Fibroblast of skin of back (primary cell): ENCODE measurements at places on chromosomes 12 and 14.

DNA sequence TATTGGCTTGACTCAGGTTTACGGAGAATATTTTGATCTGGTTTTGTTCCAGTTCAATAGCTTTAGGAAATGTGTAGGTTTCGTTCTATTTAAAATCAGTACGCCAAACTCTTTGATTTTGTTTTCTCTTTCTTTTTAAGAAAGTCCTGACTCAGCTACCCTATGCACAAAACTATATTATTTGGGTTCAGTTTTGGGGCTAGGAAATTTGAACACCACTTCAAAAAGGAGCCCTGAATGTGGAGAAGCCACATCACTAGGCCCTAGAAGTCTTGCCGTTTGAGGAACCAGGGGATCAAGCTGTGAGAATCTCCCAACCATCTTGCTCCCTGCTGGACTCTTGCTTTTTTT, 168.2 kb upstream of the BCL2L14 start:
- no peak for DNase-seq

DNA sequence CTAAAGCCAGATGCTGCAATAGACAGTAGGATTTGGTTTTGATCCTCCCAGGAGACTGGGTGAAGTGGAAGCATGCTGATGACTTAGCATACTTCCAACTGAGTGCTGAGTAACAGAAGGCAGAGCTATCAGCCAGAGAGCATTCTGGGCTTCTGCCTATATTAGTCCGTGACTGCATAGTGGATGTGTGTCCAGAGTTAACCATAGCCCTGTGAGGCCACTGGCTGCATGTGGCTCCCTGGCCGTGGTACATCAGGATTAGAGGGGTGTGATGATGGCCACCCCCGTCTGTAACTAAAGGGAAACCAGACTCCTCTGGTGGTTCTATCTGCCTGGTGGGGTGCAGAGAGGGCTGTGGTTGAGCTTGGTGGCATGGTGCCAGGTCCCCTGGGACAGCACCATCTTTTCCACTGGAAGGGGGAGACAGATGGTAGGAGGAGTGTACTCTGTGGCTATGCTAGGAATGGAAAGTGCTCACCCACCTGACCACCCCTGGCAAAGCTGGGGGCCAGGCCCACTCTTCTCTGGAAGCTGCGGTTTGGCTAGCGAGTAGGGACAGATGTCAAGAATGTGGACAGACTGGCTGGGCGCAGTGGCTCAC, 27.4 kb downstream of the ABCD4 start:
- peak; percentile 86 for DNase-seq

GRCh38 chr14:31200702-31200990, 6.9 kb downstream of the HECTD1 start:
- DNase-seq, result no peak

GRCh38 chr14:32561520-32561919, 232.4 kb downstream of the AKAP6 start:
- DNase-seq, result peak; percentile 92

GRCh38 chr12:93954166-93955112, 193.9 kb upstream of the PLXNC1 start:
- peak; percentile 53 for DNase-seq

DNA sequence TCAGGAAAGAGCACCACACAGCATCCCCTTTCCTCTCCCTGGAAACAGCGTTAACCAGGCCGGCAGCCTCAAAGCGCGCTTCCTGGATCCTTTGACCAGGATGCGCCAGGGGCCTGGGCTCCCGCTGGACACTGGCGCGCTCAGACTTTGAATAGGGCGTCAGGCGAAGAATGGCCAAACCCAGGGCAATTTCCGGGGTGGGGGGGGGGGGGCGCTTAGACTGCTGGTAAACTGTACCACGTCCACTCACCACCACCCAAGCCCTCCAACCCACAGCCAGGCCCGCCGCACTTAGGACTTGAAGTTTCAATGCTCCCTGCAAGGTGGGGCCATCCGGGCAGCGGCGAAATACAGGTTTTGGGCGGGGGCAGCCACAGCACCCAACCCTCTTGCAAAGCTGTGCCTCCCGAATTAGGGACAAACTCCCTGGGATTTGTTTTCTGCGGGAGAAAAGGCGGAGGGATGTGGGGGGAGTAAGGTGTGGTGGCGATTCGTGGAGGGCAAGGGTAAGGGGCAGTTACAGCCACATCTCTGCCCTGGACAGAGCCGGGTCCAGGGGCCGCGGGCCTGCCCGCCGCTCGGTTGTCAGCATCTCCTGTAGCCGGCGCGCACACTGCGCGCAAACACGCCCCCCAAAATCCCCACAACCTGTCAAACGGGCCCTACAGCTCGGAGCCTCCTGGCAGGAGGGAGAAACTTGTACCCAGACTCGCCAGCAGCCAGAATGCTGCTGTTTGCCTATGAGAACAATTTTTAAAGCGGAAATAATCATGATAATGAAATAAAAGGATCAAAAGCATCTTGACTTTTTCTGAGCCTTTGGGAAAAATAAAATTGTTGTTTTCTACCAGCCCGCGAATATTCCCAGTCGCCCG, 958 bp downstream of the RTN1 start:
- no peak for DNase-seq

- DNase-seq, result no peak
Observed at GRCh38 chr14:89912221-89912620, 42.3 kb downstream of the EFCAB11 start.

GRCh38 chr12:501722-502447, 42.1 kb downstream of the B4GALNT3 start:
- no peak for DNase-seq

DNA sequence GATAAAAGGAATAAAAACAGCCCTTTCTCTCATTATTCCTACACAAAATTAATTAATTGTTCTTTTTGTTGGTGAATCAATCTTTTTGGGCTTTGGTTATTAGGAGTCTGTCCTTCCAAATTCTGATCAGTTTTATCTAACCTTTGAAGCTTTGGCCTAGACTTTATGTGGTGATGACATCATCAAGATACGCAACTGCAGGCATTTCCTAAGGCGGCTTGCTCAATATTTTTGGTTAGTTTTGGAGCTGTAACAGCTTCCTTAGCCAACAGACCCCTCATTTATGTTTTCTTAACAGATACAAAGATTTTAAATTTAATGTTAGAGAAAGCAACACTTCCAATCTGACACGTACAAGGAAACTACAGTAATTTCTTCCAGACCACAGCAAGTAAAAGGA, 87.8 kb upstream of the PDE3A start:
- peak; percentile 24 for DNase-seq

- no peak for DNase-seq
Observed at GRCh38 chr14:68796418-68797101, 3.7 kb upstream of the ZFP36L1 start.

DNA sequence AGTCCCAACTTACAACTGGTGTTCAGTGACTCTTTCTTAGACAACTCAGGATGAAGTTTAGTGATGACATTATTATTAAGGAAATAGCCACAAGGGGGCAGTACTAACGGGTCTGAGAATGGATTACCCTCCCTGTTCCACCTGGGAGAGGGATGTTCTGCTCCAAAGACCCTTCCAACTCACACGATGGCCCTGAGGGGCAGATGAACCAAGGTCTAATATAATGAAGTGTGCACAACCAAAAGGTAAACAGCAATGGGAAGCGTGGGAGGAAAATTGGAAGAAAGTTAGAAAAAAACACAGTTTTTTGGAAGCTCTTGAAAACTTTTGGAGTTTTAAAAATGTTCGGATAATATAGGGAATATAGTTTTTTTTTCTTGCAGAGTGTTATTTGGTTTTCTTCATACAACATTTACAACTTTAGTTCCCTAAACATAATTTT, 24.0 kb downstream of the FGF6 start:
- peak; percentile 25 for DNase-seq

GRCh38 chr12:32161058-32161457, 54.4 kb downstream of the BICD1 start:
- no peak for DNase-seq

DNA sequence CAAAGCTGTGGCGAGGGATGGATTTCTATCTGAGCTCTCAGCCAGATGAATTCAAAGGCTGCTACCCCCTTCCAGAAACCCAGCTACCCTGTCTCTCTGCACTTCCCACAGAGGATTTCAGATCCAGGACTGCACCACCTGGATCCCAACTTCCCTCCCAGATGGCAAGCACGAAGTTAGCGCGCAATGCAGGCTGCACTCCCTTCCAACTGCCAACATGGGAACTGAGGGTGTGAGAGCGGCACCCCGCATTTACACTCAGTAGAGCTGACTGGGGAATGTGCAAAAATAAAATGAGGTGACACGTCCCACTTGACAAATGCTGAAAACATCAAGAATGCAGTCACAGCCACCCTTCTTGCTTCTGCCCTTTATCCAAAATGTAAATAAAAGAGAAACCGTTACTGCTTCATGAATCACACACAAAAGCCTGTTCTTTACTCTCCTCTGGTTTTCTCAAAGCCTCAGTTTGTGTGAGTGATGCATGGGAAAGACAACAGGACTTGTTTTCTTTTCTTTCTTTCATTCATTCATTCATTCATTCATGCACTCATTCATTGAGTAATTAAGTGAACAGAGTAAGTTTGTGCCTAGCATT, 85.7 kb downstream of the ITPK1 start:
- DNase-seq, result peak; percentile 70

DNA sequence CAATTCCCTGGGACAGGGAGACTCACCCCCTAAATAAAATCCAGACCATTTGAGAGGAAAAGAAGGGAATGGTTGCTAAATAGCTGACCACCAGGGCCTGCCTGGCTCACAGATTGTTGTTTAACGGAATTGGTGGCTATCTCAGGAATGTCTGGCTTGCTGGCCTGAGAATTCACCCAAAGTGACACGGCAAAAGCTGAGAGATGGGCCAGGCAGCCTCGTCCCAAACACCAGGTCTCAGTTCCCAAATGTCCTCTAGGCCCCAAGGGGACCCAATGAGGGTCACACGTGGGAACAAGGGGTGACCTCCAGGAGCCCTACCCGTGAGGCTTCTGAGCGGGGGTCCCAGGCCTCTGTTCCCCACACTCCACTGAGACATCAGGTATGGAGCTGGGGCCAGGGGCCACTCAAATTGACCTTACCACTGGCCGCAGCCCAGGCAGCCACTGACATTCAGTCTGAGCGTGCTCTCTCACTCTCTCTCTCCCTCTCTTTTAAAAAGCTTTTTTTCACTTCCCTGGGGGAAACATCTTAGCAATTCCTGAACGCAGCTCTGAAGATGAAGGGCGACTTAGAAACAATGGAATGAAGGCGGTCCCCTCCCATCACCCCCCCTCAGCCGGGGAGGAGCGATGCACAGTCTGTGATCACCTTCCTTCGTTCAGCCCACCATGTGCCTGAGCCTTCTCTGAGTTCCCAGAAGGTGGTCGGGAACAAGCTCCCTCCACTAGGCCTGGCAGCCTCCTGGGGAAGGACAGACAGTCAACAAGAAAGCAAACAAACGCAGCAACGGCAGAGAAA, 131.2 kb downstream of the SCARB1 start:
- DNase-seq, result peak; percentile 69

- no peak for DNase-seq
Observed at GRCh38 chr12:39830852-39831520, 211.4 kb upstream of the ABCD2 start.

DNA sequence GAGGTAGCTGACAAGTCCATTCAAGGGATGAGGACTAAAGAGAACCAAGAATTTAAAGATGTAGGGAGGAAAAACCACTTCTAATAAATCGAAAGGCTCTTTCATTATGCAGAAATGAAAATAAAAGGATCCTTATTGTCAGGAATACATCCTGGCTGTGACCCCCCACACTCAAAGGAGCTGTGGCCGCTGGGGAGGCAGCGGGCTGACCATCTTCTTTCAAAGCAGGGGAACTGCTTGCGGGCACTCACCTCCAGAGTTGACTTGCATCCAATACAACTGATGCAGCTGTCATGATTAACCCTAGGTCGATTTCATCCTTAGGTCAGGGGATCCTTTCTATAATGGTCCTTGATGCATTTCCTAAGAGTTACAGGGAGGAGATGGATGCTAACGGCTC, 35.3 kb downstream of the TRAFD1 start:
- DNase-seq, result no peak

- no peak for DNase-seq
Observed at GRCh38 chr14:92724516-92725340, 23.7 kb downstream of the LGMN start.

DNA sequence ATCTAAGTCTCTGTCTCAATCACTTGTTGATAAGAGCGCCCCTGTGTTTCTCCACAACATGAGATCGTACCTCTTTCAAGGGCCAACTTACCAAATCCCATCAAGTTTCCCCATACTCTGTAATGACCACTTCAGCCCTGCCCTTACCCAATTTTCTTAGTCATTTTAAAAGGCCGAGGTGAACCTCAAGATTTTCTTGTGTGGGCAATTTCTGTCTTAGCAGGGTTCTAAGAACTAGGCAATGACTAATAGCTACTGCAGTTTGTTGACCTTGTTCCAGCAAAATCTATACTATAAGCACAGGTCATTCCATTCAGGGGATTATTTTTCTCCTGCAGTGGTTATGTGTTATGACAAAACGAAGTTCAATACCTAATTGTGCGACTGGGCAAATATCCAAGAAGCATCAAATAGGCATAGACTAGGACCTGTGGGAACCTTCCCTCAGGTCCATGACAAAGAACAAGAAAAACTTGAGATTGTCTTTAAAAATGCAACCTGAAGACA, 359.8 kb downstream of the PCNX1 start:
- no peak for DNase-seq

GRCh38 chr14:104528496-104528895, 51.1 kb upstream of the C14orf180 start:
- no peak for DNase-seq

DNA sequence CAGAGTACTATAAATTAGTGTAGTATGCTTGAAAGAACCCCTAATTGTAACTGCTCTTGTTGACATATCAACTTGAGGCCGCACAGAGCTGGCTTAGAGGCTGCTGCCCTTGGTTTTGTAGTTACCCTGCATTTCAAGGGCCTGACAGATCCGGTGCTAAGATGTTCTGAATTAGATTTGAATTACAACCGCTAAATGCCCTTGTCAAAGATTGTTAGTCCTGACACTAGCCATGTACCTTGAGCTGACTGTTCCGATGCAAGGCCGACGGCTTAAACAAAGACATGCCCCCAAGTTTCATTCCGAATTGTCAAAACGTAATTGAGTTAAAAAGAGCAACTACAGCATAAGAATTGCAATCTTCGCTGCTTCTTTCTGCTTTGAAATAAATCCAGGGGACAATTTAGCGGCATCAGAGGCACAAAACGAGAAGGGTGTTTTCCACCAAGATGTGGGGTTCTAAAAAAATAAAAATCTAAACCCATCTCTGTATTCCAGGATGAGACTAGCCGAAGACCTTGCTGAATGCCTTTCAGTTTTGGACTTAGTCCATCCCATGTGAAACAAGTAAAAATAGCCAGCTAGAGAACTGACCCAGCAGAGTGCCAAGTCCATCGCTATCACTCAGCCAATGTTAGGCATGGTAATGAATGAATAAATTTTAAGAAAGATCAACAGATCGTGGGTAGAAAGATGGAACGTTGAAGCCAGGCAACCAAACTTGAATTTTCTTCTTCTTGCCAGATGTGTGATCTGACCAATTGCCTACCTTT, 148.7 kb downstream of the DICER1 start:
- no peak for DNase-seq

DNA sequence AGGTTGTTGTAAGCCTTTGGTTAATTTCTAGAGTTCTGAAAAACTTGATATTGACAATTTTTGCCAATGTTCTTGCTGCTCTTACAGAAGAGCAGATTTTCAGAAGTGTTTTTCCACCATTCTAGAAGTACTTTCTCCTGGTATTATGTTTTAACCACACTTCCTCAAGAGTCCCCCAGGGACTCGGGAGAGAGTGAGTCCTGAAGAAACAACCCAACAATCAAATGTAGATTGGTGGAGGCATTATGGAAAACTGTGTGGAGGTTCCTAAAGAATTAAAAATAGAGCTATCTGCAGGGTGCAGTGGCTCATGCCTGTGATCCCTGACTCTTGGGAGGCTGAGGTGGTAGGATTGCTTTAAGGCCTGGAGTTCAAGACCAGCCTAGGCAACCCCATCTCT, 26.7 kb downstream of the OR10P1 start:
- DNase-seq, result peak; percentile 31
